EL (cell line): ENCODE measurements at places on chromosomes 5 and 9.

DNA sequence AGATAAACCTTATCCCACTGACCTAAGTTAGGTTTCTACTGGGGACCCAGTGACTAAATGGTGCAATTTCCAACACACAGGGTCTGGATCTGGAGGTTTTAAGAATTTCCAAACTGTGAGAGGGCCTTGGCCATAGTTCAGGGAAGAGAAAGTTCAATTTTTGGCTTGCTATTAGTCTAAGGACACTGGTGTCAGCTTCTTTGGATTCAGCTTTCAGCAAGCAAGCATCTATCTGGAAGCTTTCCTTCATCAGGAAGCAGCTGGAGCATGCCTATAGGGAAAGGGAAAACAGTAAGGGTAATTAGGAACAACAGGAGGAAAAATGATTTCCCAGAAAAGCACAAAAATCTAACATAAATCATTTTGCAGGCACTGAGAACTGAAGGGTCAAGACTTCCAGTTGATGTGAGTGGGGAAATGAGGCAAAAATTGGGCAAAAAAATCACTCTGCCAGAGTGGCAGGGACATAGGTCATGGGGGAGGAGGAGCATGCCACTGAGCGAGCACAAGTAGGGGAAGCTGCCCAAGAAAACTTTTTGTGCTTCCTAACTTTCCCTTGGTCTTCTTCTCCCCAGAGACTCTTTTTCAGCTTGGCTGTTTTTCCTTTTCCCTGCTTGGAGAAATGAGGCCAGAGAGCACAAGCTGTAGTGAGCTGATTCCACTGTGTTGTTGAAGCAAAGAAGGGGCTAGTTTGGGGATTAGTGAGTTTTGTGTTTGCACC, 299.6 kb downstream of the FGF10 start:
- no peak for DNase-seq

DNA sequence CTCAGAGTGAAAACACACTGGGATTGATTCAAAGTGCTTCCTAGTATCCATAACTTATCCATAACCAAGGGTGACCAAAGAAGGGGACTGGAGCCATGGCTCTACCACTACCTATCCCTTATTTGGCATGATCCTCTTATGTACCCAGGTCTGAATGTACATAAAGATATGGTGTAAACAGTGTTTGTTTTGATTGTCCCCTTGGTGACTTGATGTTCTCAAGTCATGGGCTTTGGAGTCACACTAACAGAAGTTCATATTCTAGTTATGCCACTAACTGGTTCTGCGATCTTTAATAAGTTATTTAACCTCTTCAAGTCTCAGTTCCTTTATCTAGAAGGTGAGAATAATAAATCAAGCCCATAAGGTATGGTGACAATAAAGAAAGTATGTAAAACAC, 283.4 kb upstream of the PTGER4 start:
- DNase-seq, result no peak

DNA sequence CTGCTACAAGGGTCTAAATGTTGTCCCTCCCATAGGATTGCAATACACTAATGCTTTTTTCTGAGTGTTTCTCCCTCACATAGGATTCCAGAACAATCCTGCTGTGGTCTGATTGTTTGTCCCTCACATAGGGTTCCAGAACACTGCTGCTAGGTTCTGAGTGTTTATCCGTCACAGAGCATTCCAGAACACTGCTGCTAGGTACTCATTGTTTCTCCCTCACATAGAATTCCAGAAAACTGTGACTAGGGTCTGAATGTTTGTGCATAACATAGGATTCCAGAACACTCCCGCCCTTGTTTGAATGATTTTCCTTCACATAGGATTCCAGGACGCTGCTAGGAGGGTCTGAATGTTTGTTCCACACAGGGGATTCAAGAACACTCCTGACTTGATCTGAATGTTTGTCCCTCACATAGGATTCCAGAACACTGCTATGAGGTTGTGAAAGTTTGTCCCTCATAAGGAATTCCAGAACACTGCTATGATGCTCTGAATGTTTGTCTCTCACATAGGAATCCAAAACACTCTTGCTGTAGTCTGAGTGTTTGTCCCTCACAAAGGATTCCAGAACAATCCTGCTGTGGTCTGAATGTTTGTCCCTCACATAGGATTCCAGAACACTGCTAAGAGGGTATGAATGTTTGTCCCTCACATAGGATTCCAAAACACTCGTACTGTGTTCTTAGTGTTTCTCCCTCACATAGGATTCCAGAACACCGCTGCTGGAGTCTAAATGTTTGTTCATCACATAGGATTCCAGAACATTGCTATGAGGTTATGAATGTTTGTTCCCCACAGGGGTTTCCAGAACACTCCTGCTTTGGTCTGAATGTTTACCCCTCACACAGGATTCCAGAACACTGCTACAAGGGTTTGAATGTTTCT, 213.5 kb downstream of the FOXD4L6 start:
- DNase-seq, result no peak

DNA sequence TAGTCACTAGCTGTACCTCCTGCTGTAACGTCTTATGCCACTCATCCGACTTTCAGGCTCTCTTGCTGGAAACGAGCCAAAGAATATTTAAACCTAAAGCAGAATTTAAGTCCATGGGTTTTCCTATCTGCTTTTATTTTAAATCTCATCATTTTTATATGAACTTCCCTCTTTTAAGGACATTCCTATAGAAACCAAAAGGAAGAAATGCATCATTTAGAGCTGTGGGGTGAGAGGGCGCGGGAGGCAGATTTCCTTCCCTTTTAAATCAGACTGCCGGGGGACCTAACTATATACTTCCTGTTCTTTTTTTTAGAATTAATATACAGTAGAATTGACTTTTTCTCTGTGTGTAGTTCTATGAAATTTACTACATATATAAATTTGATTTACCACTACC, 468.8 kb downstream of the BNC2 start:
- DNase-seq, result no peak

DNA sequence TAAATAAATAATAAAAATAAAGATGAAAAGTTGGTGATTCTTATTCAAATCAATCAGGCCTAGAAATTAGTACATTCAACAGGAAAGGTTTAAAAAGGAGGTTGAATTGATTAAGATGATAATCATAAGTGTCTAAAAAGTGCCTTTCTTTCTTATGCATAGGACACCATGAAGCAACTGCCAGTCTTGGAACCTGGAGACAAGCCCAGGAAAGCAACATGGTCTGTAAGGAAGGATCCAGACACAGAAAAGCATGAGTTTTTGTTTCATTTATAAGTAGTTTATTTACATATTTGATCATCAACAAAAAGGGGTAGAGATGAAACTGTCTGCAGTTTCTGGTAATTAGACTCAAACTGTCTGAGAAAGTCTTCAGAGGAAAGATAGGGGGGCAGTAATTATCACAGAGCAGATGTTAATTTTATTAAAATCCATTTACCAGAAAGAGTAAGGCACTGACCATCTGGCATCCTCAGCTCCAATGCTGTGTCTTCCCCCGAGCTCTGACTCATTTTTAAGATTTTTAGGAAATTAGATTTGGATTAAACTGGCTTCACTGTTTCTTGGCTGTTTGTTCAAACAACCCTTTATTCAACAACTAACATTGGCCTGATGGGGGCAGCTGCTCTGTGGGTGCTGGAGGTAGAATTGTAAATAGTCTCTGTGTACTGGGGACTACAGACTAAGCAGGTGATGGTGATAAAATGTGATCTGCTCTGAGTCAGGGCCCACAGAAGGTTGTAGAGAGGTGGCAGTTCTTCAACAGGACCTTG, 2.7 kb downstream of the RABEPK start:
- peak; percentile 11 for DNase-seq

GRCh38 chr9:70902171-70902570, 219.2 kb downstream of the TRPM3 start:
- peak; percentile 40 for DNase-seq

GRCh38 chr5:178234750-178235587, 2.4 kb upstream of the PHYKPL start:
- DNase-seq, result peak; percentile 68

- no peak for DNase-seq
Observed at GRCh38 chr9:89465001-89465451, 32.9 kb downstream of the SEMA4D start.
